ENCODE measurements at places on chromosomes 1 and 21. TPM values are rescaled to one million over a fixed set of nuclear protein-coding genes. Genes with fewer than 3 reads are reported as not detected.

S100B gene
- not detected for total RNA-seq

- H3K27me3 ChIP-seq = no peaks in the 10 kb centered on the region
- no peak overlapping the region for H3K4me3 ChIP-seq
- H3K4me1 ChIP-seq = no peaks in the 10 kb centered on the region
- no peak for DNase-seq
These were observed 477.1 kb upstream of the VAMP3 start for GRCh38 chr1:7293702-7294629.

DNA sequence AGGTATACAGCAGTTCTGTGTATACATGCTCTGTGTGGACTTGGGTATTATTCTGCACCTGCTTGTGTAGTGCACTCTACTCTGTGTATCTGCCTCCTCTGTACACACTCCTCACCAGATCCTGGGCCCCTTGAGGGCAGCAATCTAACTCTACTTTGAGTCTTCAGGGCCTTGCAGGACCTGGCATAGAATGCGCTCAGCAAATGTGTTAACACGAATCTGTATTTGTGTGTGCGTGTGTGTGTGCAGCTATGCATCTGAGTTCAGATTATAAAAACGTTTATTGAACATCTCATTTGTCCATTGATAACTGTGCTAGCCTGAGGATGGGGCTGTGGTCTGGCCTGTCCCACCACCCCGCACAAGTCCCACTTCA, 3.9 kb upstream of the MEF2D start:
- H3K27me3 ChIP-seq = no peaks in the 10 kb centered on the region
- no peaks in the 10 kb centered on the region for H3K36me3 ChIP-seq
- peak overlapping the region; percentile 47 for H3K4me3 ChIP-seq
- peak overlapping the region; percentile 94 for H3K27ac ChIP-seq
- no peak for DNase-seq

- H3K27me3 ChIP-seq = no peaks in the 10 kb centered on the region
- no peak overlapping the region for H3K27ac ChIP-seq
- DNase-seq = no peak
- no peak overlapping the region for H3K4me3 ChIP-seq
- no peaks in the 10 kb centered on the region for H3K4me1 ChIP-seq
These were observed 116.7 kb upstream of the F3 start for GRCh38 chr1:94658221-94658620.

SH2D2A gene
- 63.6 TPM for total RNA-seq

DNA sequence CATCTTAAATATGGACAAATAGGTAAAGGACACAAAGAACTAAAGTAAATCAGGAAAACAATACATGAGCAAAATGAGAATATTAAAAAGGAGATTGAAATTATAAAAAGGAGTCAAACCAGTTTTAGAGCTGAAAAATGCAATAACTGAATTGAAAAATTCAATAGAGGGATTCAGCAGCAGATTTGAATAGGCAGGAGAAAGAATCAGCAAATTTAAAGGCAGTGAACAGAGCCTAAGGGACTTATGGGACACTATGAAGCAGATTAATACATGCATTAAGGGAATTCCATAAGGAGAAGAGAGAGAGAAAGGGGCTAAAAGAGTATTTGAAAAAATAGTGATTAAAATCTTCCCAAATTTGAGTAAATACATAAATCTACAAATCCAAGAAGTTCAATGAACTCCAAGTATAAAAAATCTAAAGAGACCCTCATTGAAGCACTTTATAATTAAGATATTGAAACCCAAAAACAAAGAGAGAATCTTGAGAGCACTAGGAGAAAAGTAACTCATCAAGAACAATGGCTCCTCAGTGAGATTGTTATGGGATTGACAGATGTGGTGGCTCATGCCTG, 2.9 kb downstream of the CFAP107 start:
- no peaks in the 10 kb centered on the region for H3K36me3 ChIP-seq
- H3K27ac ChIP-seq = no peak overlapping the region
- H3K27me3 ChIP-seq = peaks cover 14% of the 10 kb centered on the region
- DNase-seq = no peak

GRCh38 chr1:92803140-92803887, 18.4 kb upstream of the EVI5 start:
- H3K27ac ChIP-seq = no peak overlapping the region
- H3K27me3 ChIP-seq = no peaks in the 10 kb centered on the region
- no peak for DNase-seq
- no peaks in the 10 kb centered on the region for H3K36me3 ChIP-seq
- no peak overlapping the region for H3K4me3 ChIP-seq

DNA sequence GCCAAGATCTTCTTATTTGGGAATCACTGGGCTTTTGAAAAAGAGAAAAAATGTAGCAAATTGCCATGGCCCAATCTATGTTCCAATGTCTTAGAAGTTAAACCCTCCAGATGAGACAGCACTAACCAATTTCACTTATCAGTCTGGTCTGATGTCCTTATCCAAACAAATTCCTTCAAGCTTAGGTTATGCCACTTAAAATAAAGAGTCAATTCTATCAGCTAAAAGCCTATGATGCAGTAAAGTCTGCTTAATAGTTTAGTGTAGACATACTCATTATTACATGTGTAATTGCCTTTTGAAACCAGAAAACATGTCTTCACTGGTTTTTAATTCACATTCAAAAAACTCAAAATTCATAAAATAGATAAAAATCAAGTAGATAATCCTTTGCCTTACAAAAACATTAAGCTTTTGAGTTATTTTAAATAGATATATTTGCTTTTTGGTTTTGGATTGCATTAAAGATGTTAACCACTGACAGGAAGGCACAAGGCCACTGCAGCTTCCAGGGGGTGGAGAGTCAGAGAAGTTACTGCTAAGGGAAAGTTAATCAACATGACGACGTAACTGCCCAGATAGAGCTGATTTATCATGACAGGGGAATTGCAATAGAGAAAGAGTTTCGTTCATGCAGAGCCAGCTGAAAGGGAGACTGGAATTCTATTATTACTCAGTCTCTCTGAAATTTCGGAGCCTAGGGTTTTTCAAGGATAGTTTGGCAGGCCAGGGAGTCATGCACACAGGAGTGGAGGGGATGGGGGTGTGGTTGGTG, 106.1 kb downstream of the MAP3K21 start:
- no peak overlapping the region for H3K4me3 ChIP-seq
- DNase-seq = no peak
- no peaks in the 10 kb centered on the region for H3K4me1 ChIP-seq
- no peaks in the 10 kb centered on the region for H3K36me3 ChIP-seq

GRCh38 chr1:183562701-183563100, 27.6 kb downstream of the NCF2 start:
- H3K27ac ChIP-seq = no peak overlapping the region
- DNase-seq = no peak
- H3K4me3 ChIP-seq = no peak overlapping the region
- H3K36me3 ChIP-seq = no peaks in the 10 kb centered on the region
- no peaks in the 10 kb centered on the region for H3K27me3 ChIP-seq

ANGPTL3 gene
- total RNA-seq = not detected

DNA sequence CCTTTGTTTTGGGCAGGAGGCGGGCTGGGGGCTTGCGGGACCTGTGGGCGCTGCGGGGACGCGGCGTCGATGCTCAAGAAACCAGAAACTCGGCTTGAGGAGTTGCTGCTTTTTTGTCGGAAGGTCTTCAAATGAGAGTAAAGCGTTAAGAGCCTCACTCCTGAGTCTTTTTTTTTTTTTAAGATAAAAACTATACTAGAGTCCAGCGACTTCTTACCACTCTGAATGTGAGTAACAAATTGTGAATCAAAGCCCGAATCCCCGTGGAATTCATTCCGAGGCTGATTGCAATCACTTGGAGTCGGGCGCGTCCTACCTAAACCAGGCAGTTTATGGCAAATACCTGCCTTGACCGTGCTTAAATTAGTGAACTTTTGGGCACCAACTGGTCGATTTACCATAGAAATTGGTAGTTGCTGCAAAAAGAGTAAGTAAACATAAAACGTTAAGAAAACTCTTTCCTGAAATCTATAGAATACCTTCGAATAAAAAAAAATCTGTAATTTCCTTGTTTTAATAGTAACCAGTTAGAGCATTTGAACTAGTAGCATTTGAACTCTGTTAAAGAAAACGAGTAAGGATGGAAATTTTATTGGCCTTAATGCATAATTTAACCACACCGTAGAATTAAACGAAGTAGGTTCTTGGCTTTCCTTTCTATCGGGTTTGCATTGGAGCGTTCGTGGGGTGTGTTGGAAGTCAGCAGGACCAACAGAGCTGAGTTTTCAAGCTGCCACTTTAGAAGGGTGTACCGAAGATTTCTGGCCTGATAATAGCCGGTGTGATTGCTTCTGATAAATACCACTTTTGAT, 769 bp downstream of the GPSM2 start:
- H3K36me3 ChIP-seq = no peaks in the 10 kb centered on the region
- DNase-seq = no peak
- peak overlapping the region; percentile 69 for H3K4me3 ChIP-seq
- H3K27ac ChIP-seq = peak overlapping the region; percentile 42
- no peaks in the 10 kb centered on the region for H3K27me3 ChIP-seq

DNA sequence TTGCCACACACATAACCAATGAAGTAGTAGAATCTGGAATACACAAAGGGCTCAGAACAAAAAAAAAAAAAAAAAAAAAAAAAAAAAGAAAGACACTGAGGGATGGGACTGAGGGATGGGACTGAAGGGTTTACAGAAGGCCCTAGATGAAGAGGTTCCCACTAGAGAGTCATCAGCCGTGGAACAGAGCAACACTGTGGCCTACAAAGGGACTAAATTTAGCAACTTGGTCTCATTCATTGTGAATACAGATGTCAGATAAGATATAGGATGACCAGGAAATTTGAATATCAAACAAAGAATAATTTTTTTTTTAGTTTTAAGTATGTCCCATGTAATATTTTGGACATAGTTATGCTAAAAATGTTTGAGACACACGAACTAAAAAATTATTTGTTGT, 62.1 kb downstream of the GLUL start:
- no peak overlapping the region for H3K4me3 ChIP-seq
- no peak for DNase-seq
- H3K27me3 ChIP-seq = no peaks in the 10 kb centered on the region
- H3K27ac ChIP-seq = no peak overlapping the region

DNA sequence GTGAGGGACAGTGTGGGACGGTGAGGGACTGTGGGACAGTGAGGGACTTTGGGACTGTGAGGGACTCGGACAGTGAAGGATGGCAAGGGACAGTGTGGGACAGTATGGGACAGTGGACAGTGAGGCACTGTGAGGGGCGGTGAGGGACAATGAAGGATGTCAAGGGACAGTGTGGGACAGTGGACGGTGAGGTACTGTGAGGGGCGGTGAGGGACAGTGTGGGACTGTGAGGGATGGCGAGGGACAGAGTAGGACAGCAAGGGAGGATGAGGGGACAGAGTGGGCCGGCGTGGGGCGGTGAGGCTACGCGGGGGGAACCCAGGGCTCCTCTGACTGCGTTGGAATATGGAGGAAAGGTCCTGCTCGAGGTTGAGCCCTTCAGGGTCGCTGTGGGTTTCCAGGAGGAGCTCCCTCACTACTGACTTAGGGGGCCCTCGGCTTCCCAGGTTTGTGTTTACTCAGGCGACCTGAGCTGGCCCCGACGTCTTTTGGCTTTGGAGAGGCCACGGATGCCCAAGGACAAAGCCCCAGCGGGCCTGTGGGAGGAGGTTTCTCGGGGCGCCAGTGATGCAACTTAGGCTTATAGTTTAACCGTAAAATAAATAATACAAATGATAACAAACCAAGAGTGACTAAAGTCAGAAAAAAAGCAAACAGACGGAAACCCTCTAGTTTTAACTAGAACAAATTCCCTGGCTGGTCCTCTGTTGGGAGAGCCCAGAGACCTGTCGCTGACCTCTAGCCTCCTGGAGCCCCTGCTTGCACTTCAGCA, 1.1 kb upstream of the ERRFI1 start:
- peaks cover 6% of the 10 kb centered on the region for H3K27me3 ChIP-seq
- H3K27ac ChIP-seq = no peak overlapping the region
- no peak for DNase-seq
- H3K4me1 ChIP-seq = peaks cover 14% of the 10 kb centered on the region
- H3K36me3 ChIP-seq = no peaks in the 10 kb centered on the region

DNA sequence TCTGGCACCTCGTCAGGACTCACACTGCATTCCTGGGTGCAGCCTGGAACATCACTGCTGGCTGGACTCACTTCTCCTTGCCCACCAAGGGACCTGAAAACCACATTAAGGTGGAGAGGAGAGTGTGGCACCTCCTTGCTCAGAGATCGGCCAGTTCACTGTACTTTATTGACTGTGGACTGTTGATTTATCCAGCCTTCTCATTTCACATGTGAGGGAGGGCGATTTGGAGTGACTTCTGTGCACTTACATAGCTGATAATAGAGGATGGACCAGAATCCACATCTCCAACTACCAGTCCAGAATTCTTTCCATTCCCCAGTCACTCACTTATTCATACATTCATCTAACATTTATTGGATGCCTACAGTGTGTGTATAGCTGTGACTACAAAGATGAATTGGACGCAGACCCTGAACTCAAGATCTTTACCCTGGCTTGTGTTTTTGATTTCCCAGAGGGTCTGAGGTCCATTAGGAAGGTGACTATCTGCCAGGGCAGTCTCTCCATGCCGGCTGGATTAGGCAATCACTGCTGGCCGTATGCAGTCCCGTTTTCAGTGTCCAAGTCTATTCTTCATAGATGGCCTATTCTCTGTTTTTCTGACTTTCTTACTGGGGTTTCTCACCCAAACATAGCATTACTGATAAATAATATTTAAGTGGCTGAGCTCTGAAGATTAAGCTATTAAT, 233.5 kb upstream of the SGIP1 start:
- H3K27me3 ChIP-seq = no peaks in the 10 kb centered on the region
- H3K36me3 ChIP-seq = no peaks in the 10 kb centered on the region
- no peak overlapping the region for H3K4me3 ChIP-seq
- peaks cover 32% of the 10 kb centered on the region for H3K4me1 ChIP-seq
- DNase-seq = no peak

GRCh38 chr1:167681451-167682098, 40.2 kb upstream of the MPZL1 start:
- H3K4me3 ChIP-seq = no peak overlapping the region
- H3K4me1 ChIP-seq = peaks cover 27% of the 10 kb centered on the region
- H3K27ac ChIP-seq = peak overlapping the region; percentile 24
- no peak for DNase-seq
- H3K36me3 ChIP-seq = peaks cover 60% of the 10 kb centered on the region

FLG2 gene
- total RNA-seq = not detected

DNA sequence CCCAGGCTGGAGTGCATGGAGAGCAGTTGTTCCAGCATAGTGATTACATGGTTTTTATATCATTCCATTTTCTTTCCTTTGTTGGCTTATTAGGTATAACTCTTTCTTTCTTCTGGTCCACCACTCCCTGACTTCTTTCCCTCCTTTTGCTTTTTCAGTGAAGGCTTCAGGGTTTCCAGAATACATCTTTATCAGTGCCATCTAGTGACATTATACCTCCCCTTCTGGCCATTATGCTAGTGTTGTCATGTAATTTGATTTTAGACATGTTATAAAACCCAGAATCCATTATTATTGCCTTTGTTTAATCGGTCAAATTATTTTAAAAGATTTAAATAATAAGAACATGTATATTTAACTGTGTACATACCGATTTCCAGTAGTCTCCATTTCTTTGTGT, 10.6 kb downstream of the RNU1-1 start:
- H3K36me3 ChIP-seq = no peaks in the 10 kb centered on the region
- DNase-seq = no peak
- H3K4me1 ChIP-seq = peaks cover under 1% of the 10 kb centered on the region
- no peaks in the 10 kb centered on the region for H3K27me3 ChIP-seq

BCAR3 gene
- total RNA-seq = 1.0 TPM

- peaks cover 6% of the 10 kb centered on the region for H3K36me3 ChIP-seq
- no peaks in the 10 kb centered on the region for H3K27me3 ChIP-seq
- peaks cover 35% of the 10 kb centered on the region for H3K4me1 ChIP-seq
- DNase-seq = no peak
- peak overlapping the region; percentile 30 for H3K27ac ChIP-seq
These were observed 11.9 kb downstream of the PIGV start for GRCh38 chr1:26799479-26800142.

GRCh38 chr21:38401191-38401926, 96.9 kb downstream of the ERG start:
- H3K27me3 ChIP-seq = no peaks in the 10 kb centered on the region
- H3K36me3 ChIP-seq = no peaks in the 10 kb centered on the region
- H3K27ac ChIP-seq = no peak overlapping the region
- no peak for DNase-seq
- no peak overlapping the region for H3K4me3 ChIP-seq
- no peaks in the 10 kb centered on the region for H3K4me1 ChIP-seq
